Fibroblast of villous mesenchyme (primary cell): ENCODE measurements at places on chromosomes 16 and 17.
A peak's percentile ranks its signal among the peaks of the same experiment; 100 is the strongest.

DNA sequence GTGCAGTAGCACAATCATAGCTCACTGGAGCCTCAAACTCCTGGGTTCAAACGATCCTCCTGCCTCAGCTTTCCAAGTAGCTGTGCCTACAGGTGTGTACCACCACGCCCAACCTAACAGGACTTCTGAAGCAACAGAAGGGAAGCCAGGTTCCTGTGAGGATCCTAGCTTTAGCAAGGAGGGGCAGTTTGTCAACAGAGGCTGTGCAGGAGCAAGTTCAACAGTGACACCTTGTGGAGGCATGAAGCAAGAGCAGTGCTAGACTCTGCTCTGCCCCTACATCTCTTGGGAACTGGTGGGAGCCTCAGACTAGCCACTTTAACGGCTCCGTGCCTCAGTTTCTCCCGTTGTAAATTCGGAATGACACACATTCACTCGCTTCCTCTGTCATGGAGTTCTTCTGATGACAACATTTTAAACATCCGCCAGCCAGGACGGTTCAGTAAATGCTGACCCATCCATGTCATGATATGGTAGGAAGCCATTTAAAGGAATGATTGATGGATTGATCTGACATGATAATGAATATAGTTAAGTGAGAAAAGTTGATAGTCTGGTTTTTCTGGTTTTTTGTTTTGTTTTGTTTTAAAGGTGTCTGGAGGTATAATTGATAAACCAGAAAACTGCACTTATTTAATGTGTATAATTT lies 218.7 kb downstream of the MRTFB start:
- peak; percentile 18 for DNase-seq

- no peak for DNase-seq
Observed at GRCh38 chr16:66471716-66472393, 44.8 kb downstream of the BEAN1 start.

- peak; percentile 46 for DNase-seq
Observed at GRCh38 chr16:30526137-30526822, at the start of gene ZNF768. Gene ZNF768, minus strand, starts transcription at chr16:30526566. Its CDS starts 153 bp downstream, at chr16:30526413.

GRCh38 chr16:48556913-48557351 lies 53.0 kb downstream of the N4BP1 start:
- DNase-seq: peak; percentile 23
